ENCODE measurements at places on chromosomes 5 and 9. TPM values are rescaled to one million over a fixed set of nuclear protein-coding genes. Genes with fewer than 3 reads are reported as not detected.

Gene TNFSF15
- 7.3 TPM for total RNA-seq

GRCh38 chr5:84303315-84303714, 81.4 kb downstream of the EDIL3 start:
- H3K4me3 ChIP-seq: no peak overlapping the region
- DNase-seq: no peak
- H3K27ac ChIP-seq: no peak overlapping the region
- no peaks in the 10 kb centered on the region for H3K36me3 ChIP-seq
- no peaks in the 10 kb centered on the region for H3K4me1 ChIP-seq
- no peaks in the 10 kb centered on the region for H3K27me3 ChIP-seq

DNA sequence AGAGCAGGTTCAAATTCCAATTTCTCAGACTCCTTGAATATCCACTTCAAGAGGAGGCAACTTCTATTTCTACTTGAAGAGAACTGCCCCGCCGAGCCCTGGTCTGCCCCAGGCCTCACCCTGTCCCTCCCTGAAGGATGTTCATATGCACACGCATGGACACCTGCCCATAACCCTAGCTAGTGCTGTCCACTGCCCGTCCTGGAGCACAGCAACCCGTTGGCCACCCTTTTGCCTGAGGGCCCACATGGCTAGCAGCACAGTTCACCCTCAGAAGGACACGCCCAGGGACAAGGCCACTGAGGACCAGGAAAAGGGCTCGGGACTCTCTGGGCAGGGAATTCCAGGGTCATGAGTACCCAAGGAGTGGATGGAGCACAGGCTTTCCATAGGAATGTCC, 63.6 kb downstream of the EGFLAM start:
- no peak overlapping the region for H3K27ac ChIP-seq
- H3K4me3 ChIP-seq: no peak overlapping the region

Gene GPX8
- total RNA-seq: 34.6 TPM

- DNase-seq: no peak
- no peak overlapping the region for H3K27ac ChIP-seq
- no peaks in the 10 kb centered on the region for H3K4me1 ChIP-seq
Observed at GRCh38 chr5:21672911-21673310, 1180.2 kb downstream of the CDH12 start.

DNA sequence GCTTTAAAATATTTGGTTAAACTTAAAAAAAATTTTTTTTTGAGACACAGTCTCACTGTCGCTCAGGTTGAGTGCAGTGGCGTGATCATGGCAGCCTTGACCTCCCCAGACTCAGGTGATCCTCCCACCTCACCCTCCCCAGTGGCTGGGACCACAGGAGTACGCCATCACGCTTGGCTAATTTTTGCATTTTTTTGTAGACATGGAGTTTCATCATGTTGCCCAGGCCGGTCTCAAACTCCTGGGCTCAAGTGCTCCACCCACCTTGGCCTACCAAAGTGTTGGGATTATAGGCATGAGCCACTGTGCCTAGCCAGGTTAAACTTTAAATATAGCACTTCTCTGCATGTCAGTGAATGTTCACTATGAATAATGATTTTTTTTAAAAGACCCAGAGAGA, 224.5 kb upstream of the RFX3 start:
- H3K4me1 ChIP-seq: no peaks in the 10 kb centered on the region
- no peak overlapping the region for H3K27ac ChIP-seq
- H3K4me3 ChIP-seq: no peak overlapping the region
- DNase-seq: no peak
- H3K36me3 ChIP-seq: no peaks in the 10 kb centered on the region
